ENCODE measurements at places on chromosomes 3 and 15. TPM values are rescaled to one million over a fixed set of nuclear protein-coding genes. Genes with fewer than 3 reads are reported as not detected.

GRCh38 chr3:61565569-61565968 is 4.2 kb downstream of the PTPRG start:
- DNase-seq = no peak

- DNase-seq = no peak
Observed at GRCh38 chr15:60191821-60192220, 187.7 kb downstream of the FOXB1 start.

GRCh38 chr3:78724859-78725258 is 1042.9 kb downstream of the ROBO1 start:
- DNase-seq = no peak

- no peak for DNase-seq
Observed at GRCh38 chr3:11568503-11569155, 75.1 kb downstream of the VGLL4 start.

GRCh38 chr15:64092864-64093626 is 593 bp downstream of the CIAO2A start:
- DNase-seq = peak; percentile 63

Gene MRPL47
- 127 TPM for total RNA-seq

Gene KNG1
- total RNA-seq = 0.09 TPM
